Putamen (tissue), 1 donor: ENCODE measurements at places on chromosomes 4 and X.

GRCh38 chr4:182764137-182764536 lies 153.0 kb downstream of the DCTD start:
- no peak for DNase-seq

GRCh38 chr4:104489731-104490095 lies 5.0 kb downstream of the CXXC4 start:
- DNase-seq: no peak

GRCh38 chrX:136166221-136166855 lies 19.0 kb downstream of the FHL1 start:
- DNase-seq: peak; percentile 14

DNA sequence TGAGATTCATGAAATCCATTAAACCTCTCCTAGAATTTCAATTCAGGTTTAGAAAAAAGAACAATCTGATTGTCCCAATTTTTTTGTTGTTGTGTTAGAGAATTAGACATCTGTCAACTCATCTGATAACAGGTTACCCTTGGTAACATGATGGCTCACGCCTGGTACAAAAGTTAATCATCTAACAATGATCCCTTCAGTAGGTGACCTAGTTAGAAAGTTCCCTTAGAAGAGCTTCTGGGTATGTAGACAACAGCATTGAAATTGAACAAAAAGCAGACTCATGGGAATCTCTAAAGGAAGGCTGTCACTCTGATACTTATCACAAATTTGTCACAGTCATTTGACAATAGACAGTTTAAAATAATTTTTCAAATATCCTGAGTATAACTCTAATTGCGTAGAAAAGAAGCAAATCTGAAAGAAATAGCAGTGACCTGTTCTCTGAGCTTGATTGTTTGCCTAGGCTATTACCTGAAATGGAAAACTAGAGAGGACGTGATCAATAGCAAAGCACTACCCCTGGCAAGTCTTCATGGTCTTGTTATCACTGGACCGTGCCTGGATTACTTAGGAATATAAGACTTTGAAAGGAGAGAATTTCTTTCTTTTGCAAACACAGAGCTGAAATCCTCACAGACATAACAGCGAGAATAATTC lies 880.4 kb upstream of the AGA start:
- no peak for DNase-seq

- no peak for DNase-seq
Observed at GRCh38 chr4:170386511-170386910, 296.8 kb upstream of the AADAT start.

- no peak for DNase-seq
Observed at GRCh38 chr4:63904201-63904600, 505.0 kb downstream of the TECRL start.

DNA sequence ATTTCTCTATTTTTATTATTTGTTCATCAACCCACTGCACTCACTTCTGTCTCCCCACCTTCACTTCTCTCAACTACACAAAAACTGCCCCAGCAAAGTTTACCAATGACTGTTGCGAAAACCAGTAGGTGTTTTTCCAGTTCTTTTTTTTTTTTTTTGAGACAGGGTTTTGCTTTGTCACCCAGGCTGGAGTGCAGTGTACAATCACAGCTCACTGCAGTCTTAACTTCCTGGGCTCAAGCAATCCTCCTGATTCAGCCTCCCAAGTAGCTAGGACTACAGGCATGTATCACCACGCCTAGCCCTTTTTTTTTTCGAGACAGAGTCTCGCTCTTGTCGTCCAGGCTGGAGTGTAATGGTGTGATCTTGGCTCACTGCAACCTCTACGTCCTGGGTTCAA lies 24.1 kb upstream of the HPRT1 start:
- DNase-seq: no peak

DNA sequence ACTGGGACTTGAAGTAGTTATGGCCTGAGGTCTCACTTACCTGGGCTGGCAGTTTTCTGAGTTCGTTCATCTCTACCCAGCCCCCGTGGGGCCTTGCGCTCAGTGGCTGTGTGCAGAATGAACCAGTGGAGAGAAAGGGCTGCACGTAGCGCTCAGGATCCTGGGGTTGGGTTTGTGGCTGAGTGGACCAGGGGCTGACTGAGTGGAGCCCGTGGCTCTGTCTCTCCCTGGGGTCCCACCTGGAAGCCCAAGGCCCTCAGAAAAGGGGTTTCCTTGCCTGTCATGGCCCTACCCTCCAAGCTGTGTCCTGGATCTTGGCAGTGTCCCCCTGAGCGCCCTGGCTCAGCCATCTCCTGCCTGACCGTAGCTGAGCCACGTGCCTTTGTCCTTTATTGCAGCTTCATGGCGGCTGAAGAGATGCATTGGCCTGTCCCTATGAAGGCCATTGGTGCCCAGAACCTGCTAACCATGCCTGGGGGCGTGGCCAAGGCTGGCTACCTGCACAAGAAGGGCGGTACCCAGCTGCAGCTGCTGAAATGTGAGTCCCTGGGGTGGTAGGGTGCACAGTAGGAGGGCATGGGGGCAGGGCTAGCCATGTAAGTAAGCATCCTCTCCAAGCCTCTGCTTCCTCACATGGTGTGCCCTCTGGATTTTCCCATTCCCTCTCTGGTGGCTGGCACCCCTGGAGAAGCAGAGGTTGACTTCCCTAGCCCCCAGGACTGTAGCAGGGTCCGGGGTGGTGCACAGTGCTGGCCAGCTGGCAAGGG lies 23.2 kb upstream of the ADD1 start:
- no peak for DNase-seq

- no peak for DNase-seq
Observed at GRCh38 chr4:7759216-7759615, 180.4 kb downstream of the AFAP1 start.

GRCh38 chr4:126495163-126495752 lies 1137.5 kb upstream of the INTU start:
- DNase-seq: no peak

- peak; percentile 12 for DNase-seq
Observed at GRCh38 chrX:39652336-39652735, 445.4 kb downstream of the BCOR start.

GRCh38 chr4:183843248-183843671 lies 61.8 kb upstream of the STOX2 start:
- no peak for DNase-seq
